ENCODE measurements at places on chromosomes 4 and X.

GRCh38 chrX:111349101-111349500 is 62.9 kb downstream of the DCX start:
- DNase-seq: no peak

DNA sequence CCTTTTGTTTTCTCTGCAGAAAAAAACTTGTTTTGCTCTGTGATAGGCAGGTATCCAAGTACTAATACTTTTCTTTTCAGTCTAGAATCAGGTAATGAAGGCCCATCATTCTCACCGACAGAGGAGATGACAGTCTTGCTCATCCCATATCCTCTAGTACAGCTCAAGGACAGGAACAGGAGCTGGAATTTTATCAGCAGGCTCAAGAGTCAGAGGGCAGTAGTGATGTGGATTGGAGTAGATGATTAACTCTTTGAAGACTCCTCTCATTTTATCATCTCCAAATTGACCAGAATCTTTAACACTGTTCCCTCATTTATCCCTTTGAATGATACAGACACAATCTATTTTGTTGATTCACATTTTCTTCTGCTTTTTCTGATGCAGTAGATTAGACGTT is 162.7 kb downstream of the FRAS1 start:
- no peak for DNase-seq

DNA sequence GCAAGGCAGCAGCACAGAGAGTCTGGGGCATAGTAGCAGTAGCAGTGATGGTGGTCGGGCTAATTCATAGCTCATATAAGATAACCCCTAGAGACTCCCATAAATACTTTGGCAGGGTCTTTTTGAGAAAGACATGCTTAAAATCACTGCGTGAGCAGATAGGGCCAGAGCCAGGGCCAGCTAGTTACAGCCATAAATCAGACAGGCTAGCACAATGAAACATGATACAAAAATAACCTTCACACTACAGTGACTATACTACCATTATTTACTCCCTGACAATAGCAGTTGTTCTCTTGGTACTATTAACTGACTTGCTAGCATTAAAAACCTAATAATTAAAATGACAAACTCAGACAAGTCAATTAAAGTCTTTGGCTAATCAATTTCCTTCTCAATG is 295.9 kb downstream of the SMARCA1 start:
- DNase-seq: no peak

- no peak for DNase-seq
Measured at GRCh38 chrX:39194673-39195072, 393.4 kb downstream of the MID1IP1 start.

DNA sequence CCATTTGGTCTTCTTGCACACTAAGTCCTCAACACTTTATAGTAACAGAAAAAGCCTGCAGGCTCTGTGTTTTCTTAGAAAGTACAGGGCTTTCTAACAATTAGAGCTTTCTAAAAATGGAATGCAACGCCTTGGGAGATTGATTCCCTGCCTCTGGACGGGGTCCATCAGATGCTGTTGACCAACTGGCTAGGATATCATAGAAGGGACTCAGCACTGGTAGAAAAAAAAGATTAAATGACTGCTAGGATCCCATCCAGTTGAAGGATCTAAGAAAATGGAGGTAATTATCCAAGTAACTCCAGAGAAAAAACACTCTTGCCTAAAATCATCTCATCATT is 39.5 kb downstream of the USP46 start:
- no peak for DNase-seq

All from CD4-positive, alpha-beta T cell treated with Interleukin-2 at 100 ng/mL for 4 hours (primary cell).